ENCODE measurements at places on chromosomes 12 and 14.

DNA sequence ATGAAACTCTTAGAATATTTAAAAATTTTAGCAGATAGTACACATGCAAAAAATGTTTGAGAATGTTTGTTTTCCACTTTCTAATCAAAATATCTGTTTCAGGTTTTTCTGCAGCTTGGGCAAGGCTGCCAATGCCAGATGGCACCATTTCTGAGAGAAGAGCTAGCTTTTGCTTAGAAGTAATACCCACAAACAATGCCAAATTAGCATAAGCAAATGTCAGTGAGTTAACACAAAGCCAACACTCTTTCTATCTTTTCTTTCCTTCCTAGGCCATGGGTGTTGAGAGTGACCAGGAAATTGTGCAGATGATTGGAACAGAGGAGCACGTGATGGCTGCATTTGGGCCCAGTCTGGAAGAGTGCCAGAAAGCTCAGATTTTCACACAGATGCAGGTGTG, 35.2 kb downstream of the POLR3B start:
- DNase-seq, result no peak

DNA sequence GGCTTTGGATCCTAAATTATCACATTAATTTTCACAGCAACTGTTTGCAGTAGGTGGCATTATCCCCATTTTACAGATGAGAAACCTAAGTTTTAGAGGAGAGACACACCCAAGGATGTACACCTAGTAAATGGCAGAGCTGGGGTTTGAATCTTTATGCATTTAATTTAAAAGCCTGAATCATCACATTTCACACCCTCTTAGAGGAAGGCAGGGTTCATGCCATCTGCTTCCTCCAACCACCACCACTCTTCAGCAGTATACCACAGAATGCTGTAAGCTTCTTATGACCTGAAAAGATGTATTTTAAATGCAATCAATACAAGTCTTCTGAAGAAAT, 90.3 kb downstream of the CRADD start:
- DNase-seq, result no peak

DNA sequence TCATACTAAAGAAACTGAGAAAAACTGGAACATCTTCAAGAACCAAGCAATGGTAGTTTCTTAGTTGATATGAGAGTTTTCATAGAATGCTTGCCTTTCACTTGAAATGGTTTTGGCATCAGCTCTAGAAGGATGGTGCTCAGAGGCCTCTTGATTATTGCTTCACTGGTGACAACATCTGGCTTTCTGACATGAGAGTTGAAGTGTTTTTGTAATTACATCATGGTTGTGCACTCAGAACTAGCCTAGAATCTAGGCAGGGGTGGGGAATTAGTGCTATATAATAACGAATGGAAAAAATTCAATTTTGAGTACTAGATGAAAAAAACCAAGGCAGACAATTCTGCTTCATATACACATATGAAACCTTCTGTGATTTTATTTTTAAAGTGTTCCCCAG, 172.8 kb upstream of the LMNTD1 start:
- no peak for DNase-seq

- DNase-seq, result no peak
These were observed 67.2 kb upstream of the SYT1 start for GRCh38 chr12:78797196-78797931.

DNA sequence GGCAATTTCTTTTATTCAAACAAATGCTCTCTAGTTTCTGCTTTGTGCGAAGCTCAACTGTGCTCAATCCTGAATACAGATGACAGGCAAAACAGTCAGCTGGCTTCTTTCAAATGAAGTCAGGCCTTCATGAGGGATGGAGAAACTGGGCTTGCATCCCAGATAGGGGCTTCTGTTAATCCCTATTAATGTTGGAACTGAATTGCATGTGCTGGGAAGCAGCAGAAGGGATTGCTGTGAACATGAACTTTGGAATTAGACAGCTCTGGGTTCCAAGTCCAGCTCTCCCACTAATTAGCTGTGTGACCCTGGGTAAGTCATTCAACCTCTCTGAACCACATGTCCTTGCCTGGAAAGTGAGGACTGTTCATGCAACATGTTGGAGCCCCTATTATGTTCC, 21.1 kb upstream of the CORO1C start:
- no peak for DNase-seq

GRCh38 chr14:85622106-85622505, 92.2 kb downstream of the FLRT2 start:
- no peak for DNase-seq

- no peak for DNase-seq
These were observed 152.2 kb downstream of the CHST11 start for GRCh38 chr12:104608998-104609397.

- DNase-seq, result no peak
These were observed 46.1 kb downstream of the ARL1 start for GRCh38 chr12:101361455-101361854.

GRCh38 chr12:54784115-54784514, 70.2 kb upstream of the MUCL1 start:
- DNase-seq, result no peak

GRCh38 chr12:118734266-118734665, 247.1 kb upstream of the SRRM4 start:
- DNase-seq, result no peak

GRCh38 chr12:65269603-65270002, 8.9 kb upstream of the MSRB3 start:
- no peak for DNase-seq

DNA sequence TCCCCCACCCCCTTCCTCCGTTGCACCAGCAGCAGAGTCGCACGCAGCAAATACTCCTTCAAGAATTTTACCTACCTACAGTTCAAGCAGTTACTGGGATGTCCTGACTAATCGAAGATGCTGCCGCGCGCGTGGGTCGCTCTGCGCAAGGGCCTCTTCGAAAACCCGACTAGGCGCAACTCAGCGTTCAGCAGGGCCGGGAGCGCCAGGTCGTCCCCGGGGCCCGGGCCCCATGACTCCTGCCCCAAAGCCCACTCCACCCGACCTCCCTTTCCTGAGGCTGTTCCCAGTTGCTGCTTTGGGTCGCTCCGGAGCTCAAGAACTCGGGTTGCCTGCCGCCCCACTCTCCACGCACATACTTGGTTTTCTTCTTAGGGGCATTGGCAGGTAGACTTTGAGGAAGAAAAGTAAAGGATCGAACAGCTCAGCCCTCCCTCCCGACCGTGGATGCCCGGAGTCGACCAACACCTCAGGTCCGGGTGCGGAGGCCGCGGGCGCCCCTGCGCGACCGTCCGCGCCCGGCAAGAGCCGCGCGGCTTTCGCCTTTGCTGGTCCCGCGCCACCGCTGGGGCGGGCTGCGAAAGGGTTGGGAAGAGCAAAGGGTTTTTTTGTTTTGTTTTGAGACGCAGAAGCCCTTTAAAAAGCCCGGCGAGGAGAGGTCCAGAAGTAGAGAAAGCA, 1.9 kb downstream of the BMP4 start:
- DNase-seq, result no peak

GRCh38 chr14:79090641-79091180, 920.5 kb downstream of the NRXN3 start:
- no peak for DNase-seq

GRCh38 chr14:105537580-105538474, 11.4 kb downstream of the TMEM121 start:
- DNase-seq, result peak; percentile 87

DNA sequence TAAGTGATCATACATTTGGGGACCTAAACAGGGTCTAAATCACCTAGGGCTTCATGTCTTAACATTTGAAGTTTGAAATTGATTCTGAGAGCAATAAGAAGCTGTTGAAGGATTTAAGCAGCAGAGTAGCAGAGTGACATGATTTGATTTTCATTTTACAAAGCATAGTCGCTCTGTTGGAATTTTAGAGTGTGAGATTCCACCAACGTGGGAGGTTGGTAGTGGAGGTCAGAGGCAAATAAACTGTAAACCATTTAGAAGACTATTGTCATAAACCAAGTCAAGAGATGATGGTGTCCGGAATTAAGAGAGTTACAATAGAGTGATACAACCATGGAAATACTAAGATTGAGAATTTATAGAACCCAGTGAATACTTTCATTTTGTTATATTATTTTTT, 52.7 kb upstream of the ZDHHC17 start:
- DNase-seq, result no peak

- no peak for DNase-seq
These were observed 74.2 kb downstream of the TESC start for GRCh38 chr12:117024961-117025480.

DNA sequence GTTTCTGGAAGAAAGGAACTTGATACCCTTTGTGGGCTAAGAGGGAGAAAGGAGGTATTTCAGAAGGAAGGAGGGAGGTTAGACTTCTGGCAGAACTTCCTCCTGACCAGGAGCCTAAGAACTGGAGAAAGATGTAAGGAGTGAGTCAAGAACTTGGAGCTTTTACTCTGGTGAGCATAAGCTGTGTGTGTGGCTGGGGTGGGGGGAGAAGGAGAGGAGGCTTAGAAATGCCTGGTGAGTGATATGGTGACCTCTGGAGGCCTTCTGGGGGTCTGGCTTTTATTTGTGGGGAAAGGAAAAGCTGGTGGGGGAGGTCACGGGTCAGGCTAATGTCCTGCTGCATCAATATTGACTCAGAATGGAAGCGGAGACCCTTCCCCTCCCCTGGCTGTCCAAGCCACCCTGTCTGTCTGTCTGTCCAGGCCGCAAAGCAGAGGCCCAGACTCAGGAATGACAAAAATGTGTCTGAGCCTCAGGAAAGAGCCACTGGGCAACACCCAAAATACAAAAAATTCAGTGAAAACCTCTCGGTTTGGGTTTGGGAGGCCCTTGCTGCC, 4.8 kb downstream of the LRP1 start:
- no peak for DNase-seq

DNA sequence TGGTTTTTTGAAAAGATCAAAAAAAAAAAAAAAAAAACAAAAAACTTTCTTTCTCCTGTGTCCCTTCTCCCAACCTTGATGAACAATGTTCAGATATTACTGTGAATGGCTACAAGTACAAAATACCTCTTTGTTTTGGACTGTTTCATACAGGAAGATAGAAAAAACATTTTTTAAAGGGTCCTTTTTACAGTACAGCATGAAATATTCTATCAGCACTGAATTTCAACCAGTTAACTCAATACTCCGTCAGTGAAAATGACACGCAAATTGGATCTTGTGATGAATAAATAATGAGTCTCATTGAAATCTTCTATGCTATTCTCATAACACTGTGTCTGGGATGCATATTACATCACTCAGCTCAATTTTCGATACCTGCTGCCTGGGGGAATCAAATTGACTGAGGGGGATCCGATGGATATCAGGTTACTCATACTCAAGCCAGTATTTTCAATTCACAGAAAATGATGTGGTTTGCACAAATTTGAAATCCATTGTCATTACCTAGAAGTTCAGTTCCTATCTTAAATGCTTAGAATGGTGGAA, 179.6 kb downstream of the TMTC2 start:
- DNase-seq, result no peak

- DNase-seq, result no peak
These were observed 2.4 kb downstream of the EAPP start for GRCh38 chr14:34536951-34537676.

GRCh38 chr12:9669534-9669933, at the start of gene CLEC2D:
Gene CLEC2D, plus strand, starts transcription at chr12:9669713. Its CDS starts 22 bp downstream, at chr12:9669735.
- no peak for DNase-seq

DNA sequence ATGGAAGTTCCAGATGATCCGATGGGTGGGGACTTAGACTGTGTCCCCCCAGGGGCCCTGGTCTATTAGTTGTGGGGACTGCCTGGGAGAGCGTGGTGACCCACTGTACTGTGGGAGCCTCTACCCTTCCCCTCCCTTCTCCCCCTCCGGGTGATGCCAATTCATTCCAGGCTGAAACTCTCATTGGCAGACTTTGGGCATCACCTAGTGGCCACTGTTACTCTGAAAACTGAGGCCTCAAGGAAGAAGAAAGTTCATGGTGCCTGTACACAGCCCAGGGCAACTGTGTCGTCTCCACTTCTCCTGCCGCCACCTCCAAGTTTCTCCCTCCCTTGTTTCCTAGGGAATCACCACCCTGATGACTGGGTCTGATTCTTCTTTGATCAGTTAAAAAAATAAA, 173.6 kb upstream of the ALG10B start:
- DNase-seq, result no peak

DNA sequence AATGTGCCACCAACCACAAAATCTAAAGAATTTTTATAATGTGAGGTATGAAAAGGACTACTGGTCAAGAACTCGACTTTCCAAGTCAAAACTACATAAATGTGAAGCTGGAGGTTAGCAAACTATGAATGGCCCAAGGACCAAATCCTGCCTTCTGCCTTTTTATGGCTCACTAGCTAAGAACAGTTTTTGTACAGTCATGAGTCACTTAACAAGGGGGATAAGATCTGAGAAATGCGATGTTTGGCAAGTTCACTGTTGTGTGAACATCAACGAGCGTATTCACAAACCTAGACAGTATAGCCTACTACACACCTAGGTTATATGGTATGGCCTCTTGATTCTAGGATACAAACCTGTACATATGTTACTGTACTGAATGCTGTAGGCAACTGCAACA, 28.2 kb downstream of the FERMT2 start:
- DNase-seq, result no peak

Measured in GM19239 (cell line).